T47D (cell line): ENCODE measurements at places on chromosomes 2 and 18.

GRCh38 chr18:21196426-21196825 lies 45.6 kb upstream of the GREB1L start:
- no peak for DNase-seq

DNA sequence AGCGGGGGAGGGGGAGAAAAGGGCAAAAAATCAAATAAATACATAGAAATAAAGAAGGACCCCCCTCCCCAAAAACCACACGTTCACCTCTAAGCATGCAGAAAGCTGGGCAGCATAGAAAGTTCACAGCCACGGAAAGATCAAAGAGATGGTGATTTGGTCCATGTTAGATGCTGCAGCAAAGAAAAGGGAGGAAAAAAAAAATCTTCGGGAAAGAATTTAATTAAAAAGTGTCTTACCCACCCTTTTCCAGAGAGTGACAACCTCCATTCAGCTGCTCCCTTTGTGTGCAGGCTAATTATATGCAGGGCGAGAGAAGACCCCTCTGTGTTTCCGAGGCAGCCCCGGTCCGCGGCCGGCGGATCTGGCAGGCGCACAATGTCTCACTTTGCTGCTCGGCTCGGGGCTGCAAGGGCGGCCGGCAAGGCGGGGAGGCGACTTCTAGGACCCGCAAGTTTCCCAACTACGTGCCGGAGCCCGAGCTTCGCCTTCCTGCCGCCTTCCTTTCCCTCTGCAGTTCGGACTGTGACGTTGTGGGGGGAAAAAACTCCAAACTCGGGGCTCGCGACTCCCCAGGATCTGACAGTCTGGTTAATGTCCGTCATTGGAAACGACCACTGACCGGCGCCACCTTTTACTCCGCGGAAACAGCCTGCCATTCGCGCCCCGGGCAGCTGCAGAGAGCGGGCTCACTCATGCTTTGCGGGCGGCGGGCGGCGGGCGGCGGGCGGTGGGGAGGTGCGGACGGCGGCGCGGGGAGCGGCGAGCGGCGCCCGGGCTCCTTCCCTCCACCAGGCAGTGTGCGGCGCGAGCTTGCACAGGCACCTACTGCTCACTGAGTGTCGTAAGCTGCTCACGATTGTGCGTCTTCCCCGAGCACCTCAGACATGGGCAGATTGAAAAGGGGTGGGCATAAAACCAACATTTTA lies at the start of gene LRRTM1:
Gene LRRTM1, minus strand, starts transcription at position 844 of the 929 bp plus-strand sequence. CDS start 933 bp downstream, outside the sequence.
- no peak for DNase-seq

DNA sequence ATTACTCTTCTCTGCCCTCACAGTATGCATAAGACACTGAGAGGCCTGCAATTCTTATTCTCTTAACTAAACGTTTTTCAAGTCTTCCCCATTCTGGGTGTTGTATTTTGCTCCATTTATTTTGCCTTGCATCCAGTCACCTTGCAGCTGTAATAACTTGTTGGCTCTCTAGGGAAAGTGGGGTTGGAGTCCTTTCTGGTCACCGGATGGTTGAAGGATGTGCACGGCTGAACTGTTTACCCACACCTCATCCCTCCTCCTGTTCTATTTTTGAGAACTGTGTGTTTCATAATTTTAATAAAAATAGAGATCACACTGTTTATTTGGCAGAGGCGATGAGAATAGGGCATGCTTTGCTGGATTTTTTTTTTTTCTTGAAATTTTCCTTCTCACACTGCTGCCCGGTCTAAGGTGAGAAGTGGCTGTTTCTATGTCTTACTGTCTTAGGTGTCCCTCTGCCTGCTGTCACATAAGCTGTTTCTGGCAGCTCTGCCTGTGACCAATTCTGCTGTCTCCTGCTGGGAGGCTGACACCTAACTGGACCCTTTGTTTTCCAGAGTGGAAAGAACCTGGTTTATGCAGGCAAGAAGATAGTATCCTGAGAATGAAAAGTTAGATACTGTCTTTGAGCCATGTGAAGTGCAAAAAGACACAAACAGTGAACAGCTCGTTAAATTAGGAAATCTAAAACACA lies 342.6 kb downstream of the DPP10 start:
- DNase-seq, result no peak

DNA sequence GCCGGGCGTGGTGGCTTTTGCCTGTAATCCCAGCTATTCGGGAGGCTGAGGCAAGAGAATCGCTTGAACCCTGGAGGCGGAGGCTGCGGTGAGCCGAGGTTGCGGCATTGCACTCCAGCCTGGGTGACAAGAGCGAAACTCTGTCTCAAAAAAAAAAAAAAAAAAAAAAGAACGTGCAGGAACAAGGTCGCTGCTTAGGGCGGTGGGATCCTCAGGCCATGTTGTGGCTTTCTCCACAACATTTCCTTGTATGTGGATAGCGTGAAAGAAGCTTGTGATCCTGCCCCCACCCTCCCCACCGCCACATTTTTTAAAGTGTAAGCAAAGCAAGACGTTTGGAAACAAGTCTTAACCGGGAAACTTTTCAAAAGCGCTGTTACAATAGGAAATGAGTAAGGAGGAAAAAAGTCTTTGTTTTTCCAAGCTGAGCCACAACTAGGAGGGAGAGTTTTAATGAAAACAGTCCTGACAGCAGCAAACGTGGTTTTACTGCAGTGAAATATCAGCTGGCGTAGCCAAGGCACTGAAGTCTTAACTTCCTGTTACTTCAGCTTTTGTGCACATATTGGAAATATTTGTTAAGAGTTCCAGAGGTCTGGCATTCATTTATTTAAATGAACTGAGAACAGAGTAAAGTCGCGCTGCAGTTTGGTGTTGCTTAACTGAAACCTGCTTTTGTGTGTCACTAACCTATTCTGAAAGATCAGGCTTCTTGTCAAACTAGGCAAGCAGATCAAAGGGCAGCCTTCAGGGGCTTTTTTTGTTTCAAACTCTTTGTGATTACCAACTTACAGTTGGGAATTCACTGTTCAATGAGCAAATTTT lies 3.8 kb downstream of the TGIF1 start:
- DNase-seq, result no peak

DNA sequence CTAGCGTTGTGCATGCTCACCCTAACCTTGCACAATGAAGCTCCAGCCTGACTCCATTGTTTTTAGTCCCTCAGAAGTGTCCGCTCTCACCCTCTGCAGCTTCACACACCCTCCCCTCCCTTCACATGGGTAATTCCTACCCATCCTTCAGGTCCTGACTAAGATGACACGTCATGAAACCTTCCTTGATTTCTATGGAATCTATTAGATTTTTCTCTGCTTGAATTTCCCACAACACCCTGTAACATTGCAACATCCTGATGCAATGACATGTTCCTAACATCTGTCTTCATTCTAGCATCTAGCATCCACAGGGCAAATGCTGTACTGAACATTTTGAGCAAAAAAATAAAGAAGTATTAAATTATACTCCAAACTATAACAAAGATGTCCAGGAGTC lies 77.0 kb upstream of the PID1 start:
- DNase-seq, result no peak

DNA sequence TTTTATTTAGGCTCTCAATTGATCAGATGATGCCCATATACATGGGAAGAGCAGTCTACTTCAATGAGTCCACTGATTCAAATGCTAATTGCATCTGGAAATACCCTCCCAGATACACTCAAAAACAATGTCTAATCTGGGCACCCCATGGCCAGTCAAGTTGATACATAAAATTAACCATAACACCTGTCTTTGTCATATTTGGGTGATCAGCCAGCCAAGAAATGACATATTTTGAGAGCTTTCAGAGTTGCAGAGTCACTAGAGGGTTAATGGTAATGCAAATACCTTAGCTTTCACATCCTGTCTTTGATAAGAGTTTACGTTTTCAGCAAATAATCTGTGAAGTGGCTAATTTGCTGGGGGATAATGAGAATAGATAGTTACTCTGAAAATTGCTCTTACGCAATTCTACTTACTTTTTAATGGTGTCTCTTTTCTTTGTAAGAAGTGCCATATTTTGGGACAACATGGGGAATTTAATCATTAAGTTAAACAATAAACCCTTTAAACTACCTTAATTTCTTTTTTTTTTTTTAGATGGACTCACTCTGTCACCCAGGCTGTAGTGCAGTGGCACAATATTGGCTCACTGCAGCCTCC lies 49.1 kb downstream of the CCDC195 start:
- no peak for DNase-seq

- DNase-seq, result peak; percentile 15
Measured at GRCh38 chr2:43519643-43520221, 76.1 kb downstream of the THADA start.

GRCh38 chr2:108220942-108221541 lies 18.7 kb upstream of the SULT1C3 start:
- DNase-seq, result no peak

- no peak for DNase-seq
Measured at GRCh38 chr2:197238043-197238365, 72.6 kb downstream of the ANKRD44 start.

GRCh38 chr2:5932556-5933469 lies 240.6 kb downstream of the SOX11 start:
- DNase-seq, result peak; percentile 15

- DNase-seq, result no peak
Measured at GRCh38 chr2:239911641-239912071, 113.5 kb downstream of the NDUFA10 start.

DNA sequence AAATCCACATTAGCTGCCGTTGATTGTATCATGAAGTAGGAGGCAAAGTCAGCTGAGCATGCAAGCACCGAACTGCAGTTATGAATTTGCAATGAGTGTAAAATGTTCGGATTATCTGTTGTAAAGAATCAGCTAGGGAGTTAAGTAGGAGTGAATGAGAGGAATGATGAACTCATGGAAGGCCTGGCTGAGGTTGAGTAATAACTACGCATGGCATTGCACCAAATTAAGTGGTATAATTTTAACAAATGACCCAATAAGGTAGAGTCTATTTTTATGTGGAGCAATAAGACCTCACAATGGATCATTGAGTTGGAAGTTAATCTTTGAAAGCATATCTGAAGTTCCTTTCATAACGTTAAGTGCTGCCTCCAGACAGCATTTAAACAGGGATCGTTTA lies 288.2 kb upstream of the CHST9 start:
- DNase-seq, result no peak

GRCh38 chr2:99981840-99982239 lies 160.6 kb downstream of the AFF3 start:
- DNase-seq, result no peak
